ENCODE measurements at places on chromosomes 2 and 18.

GRCh38 chr2:159124441-159124911 is 156.0 kb downstream of the TANC1 start:
- no peak for DNase-seq

GRCh38 chr2:185860321-185860720 is 121.7 kb downstream of the FSIP2 start:
- no peak for DNase-seq

GRCh38 chr2:218643751-218644310 is 15.6 kb downstream of the ZNF142 start:
- DNase-seq, result no peak

DNA sequence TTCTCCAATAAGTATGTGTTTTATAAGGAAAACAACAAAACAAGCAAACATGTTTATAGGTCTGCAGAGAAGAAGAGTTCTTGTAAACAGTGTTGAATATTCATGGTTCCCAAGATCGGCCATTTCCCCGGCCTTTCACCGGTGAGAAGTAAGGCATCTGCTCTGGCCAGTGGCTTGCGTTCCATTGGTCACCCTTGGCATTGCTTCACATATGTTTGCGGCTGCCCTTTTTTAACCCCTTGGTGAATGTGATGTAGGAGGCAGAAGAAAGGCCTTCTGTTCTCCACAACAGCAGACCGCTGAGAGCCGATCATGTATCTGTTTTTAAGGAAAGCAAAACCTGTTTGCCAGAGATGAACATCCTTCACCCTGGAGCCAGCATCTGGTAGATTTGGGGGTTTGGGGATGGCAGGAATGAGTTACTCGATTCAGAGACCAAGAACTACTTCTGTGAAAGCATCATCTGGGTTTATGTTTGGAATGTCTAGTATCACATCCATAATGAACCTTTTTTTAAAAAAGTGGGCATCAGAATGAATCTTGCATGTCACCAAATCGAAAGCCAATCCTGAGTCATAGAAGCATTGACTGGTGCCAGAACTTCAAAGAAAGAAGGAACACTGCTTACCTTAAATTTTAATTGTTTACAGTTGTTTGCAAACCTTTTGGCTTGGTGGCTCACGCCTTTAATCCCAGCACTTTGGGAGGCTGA is 112.3 kb downstream of the AGAP1 start:
- no peak for DNase-seq

- DNase-seq, result no peak
These were observed 169.0 kb upstream of the COPS8 start for GRCh38 chr2:236916651-236917050.

DNA sequence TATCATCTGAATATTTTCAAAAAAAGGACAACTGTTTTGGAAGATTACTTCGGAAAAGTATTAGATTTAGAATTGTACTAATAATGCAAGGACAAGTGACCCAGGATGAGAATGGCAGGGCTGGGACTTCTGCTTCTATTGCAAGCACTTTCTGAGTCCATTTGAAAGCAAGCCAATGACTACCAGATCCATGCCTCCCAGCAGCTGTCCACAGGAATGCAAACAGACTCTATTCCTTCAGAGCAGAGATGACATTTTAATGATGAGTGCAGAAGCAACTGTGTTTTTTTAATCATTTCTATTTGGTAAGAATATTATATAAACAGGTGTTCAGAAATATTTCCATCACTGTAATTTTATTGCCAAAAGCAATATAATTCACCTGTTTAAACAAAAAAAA is 456.7 kb downstream of the SOX11 start:
- DNase-seq, result no peak

All from esophagus squamous epithelium (tissue), 5 donors.